ENCODE measurements at places on chromosomes 3 and 15. TPM values are rescaled to one million over a fixed set of nuclear protein-coding genes. Genes with fewer than 3 reads are reported as not detected.

DNA sequence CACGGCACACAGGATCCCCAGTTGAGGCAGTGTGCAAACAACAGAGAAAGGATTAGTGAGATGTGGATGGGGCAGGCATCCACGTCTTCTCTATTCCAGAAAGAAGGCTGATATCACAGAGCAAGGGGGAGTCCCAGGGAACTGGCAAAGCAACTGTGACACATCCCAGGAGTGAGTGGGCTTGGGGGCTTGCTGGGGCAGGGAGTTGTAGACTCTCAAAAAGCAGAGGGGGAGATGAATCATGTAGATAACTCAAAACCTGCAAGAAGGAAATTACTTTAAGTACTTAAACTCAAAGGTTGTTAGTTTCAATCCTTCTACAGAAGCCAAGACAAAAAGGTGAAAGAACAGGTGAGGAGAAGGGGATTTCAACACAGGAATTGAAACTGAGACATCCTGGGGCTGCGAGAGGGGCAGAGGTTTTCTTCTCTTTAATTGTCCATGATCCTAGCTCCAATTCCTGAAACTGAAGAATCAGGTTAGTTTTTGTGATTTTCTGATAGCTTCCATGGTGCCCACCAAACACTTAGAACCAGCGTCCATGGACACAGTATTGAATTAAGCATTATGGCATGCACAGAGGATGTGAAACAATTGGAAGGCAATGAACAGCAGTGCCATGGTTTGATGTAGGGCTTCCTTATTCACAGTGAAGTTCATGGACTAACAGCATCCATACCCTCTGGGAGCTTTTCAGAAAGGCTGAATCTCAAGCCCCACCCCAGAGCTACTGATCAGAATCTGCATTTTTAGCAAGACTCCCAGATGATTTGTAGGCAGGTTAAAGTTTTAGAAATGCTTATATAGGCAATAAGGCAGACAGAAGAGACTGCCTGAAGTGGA, 52.0 kb downstream of the CCR3 start:
- no peak overlapping the region for H3K4me3 ChIP-seq
- H3K27me3 ChIP-seq: peaks cover 7% of the 10 kb centered on the region
- no peak overlapping the region for H3K27ac ChIP-seq

DNA sequence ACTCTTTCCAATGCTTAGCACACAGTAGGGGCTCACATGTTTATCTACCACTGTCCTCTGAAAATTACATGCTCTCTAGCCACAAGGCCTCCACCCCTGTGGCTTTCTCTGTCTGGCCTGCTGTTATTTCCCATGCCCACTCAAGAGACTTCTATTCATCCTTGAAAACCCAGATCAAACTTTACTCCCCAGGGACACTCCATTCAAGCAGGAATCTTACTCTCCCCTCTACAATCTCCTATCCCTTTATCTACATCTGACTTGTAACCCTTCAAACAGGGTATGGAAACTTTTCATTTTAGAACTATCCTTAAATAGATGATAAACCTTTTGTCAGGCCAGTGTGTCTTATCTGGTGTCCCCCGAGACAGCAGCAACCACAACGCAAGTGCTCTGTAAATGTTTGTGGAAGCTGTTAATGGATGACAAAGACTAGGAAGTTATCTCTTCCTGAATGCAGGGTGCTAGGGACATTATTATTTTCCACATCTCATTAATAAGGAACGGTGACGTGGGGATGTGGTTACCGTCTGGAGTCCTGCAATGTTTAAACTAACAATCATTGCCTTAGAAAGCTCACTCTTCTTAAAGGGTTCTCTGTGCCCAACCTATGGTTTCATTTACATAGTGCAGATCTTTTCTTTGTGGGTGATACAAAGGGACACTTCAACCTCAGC, 322.3 kb downstream of the ARRDC4 start:
- no peaks in the 10 kb centered on the region for H3K36me3 ChIP-seq
- H3K4me3 ChIP-seq: no peak overlapping the region
- peaks cover 56% of the 10 kb centered on the region for H3K27me3 ChIP-seq
- no peak for DNase-seq
- no peaks in the 10 kb centered on the region for H3K4me1 ChIP-seq

- H3K27ac ChIP-seq: no peak overlapping the region
- DNase-seq: no peak
- no peaks in the 10 kb centered on the region for H3K27me3 ChIP-seq
Observed at GRCh38 chr15:63258658-63259057, 18.7 kb upstream of the APH1B start.

DNA sequence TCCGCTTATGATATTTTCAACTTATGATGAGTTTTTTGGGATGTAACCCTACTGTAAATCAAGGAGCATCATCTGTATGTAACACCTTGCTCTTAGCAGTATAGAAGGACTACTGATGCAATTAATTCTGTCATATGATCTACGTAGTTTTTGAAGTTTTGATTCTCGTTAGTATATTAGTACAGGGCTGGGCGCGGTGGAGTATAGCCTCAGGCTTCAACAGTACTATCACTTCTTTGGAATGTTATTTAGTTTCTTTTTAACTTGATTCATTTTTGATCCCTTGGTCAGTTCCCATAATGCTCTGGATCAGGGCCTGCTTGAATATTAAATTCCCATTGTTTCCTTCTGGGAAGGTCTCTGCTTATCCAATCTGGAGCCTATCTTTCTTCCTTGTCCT, 23.9 kb upstream of the AP4E1 start:
- H3K4me1 ChIP-seq: peaks cover 12% of the 10 kb centered on the region
- no peaks in the 10 kb centered on the region for H3K27me3 ChIP-seq
- no peak overlapping the region for H3K27ac ChIP-seq
- DNase-seq: no peak
- no peak overlapping the region for H3K4me3 ChIP-seq

CTXN2 gene
- total RNA-seq: not detected

SEMA3F gene
- total RNA-seq: 10.2 TPM

- no peaks in the 10 kb centered on the region for H3K4me1 ChIP-seq
- H3K27me3 ChIP-seq: peaks cover 75% of the 10 kb centered on the region
- no peaks in the 10 kb centered on the region for H3K36me3 ChIP-seq
- DNase-seq: no peak
- no peak overlapping the region for H3K27ac ChIP-seq
- H3K4me3 ChIP-seq: no peak overlapping the region
Observed at GRCh38 chr3:13288732-13289718, 131.1 kb downstream of the NUP210 start.

DNA sequence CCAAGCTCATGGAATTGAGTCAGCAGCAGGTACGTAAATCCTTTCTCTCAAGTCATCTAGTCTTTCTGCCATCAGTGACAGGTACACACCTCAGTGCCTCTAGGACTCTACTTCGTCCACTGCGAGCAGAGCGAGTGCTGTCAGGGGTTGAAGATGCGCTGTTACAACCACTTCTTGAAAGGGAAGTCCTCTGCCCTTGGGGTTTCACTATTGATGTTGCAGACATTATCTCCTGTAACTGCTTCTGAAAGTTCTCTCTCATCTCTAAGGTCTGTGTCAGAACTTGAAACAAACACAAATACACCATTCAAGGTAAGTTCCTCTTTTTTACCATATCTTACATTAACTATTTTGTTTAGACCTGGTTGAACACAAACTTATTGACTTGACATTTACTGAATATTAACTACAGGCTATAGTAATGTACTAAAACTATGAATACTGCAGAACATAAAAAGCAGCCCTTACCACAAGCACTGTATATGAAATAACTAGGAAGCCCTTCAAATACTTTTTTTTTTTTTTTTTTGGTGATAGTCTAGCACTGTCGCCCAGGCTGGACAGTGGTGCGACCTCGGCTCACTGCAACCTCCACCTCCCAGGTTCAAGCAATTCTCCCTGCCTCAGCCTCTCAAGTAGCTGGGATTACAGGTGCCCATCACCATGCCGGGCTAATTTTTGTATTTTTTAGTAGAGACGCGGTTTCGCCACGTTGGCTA, 41.5 kb downstream of the TOPBP1 start:
- no peak overlapping the region for H3K4me3 ChIP-seq
- H3K27me3 ChIP-seq: no peaks in the 10 kb centered on the region
- peaks cover 90% of the 10 kb centered on the region for H3K36me3 ChIP-seq
- H3K4me1 ChIP-seq: no peaks in the 10 kb centered on the region

- H3K27ac ChIP-seq: no peak overlapping the region
- no peak overlapping the region for H3K4me3 ChIP-seq
- DNase-seq: no peak
- no peaks in the 10 kb centered on the region for H3K27me3 ChIP-seq
- peaks cover 7% of the 10 kb centered on the region for H3K36me3 ChIP-seq
Observed at GRCh38 chr3:195069501-195070251, 201.3 kb downstream of the XXYLT1 start.

DNA sequence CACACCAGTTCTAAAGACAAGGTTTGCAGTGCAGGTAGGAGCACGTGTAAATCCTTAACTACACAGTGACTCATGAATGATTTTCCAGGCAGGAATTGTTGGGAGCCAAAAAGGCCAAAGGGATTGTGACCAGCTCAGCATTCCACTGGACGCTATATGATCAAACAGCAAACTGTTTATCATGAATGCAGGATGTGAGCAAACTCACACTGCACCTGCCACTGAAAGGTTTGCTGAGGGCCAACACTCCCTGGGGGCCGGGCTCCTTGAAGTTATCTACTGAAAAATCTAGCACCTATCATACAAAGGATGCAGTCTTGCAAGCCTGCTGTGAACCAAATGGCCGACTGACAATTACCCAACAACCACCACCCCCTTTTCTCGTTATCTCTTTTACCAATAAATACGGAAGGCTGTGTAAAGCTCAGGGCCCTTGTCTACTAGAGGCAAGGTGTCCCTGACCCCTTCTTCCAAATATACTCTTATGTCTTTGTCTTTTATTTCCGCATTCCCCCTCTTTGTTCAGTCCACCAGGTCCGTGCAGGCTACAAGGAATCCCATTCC, 11.5 kb upstream of the DNASE1L3 start:
- no peak for DNase-seq
- no peak overlapping the region for H3K27ac ChIP-seq
- no peaks in the 10 kb centered on the region for H3K27me3 ChIP-seq
- peaks cover 12% of the 10 kb centered on the region for H3K4me1 ChIP-seq
- H3K4me3 ChIP-seq: no peak overlapping the region
- H3K36me3 ChIP-seq: no peaks in the 10 kb centered on the region

- H3K36me3 ChIP-seq: no peaks in the 10 kb centered on the region
- DNase-seq: no peak
- no peak overlapping the region for H3K27ac ChIP-seq
Observed at GRCh38 chr3:16534640-16535262, 21.3 kb upstream of the RFTN1 start.

CHRM5 gene
- not detected for total RNA-seq

CCDC33 gene
- total RNA-seq: 0.11 TPM

DNA sequence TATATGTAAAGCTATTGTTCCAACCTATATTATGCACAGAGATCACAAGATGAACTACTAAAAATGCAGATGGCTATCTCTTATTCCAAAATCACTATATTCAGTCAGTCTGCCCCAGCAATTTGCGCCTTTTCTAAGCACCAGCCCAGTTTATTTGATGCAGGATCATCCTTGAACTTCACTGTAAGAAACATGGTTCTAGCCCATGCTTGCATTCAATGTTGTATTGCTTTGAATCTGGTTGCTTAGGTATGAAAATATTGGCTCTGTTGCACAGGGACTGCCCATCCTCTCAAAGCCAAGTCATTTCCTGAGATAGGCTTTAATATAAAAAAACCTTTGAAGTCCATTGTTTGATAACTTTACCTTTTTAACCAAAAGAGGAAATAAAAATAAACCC, 170.5 kb upstream of the LRIG1 start:
- no peaks in the 10 kb centered on the region for H3K36me3 ChIP-seq
- H3K27ac ChIP-seq: no peak overlapping the region
- H3K27me3 ChIP-seq: no peaks in the 10 kb centered on the region
- peaks cover 23% of the 10 kb centered on the region for H3K4me1 ChIP-seq

RGMA gene
- 16.9 TPM for total RNA-seq

GRCh38 chr3:134374791-134375581, 739 bp upstream of the AMOTL2 start:
- peaks cover 74% of the 10 kb centered on the region for H3K4me1 ChIP-seq
- peak overlapping the region; percentile 100 for H3K27ac ChIP-seq
- peak overlapping the region; percentile 71 for H3K4me3 ChIP-seq
- DNase-seq: peak; percentile 72
- peaks cover 19% of the 10 kb centered on the region for H3K36me3 ChIP-seq
- H3K27me3 ChIP-seq: no peaks in the 10 kb centered on the region

CCR9 gene
- total RNA-seq: not detected

MUC4 gene
- total RNA-seq: 0.11 TPM

DNA sequence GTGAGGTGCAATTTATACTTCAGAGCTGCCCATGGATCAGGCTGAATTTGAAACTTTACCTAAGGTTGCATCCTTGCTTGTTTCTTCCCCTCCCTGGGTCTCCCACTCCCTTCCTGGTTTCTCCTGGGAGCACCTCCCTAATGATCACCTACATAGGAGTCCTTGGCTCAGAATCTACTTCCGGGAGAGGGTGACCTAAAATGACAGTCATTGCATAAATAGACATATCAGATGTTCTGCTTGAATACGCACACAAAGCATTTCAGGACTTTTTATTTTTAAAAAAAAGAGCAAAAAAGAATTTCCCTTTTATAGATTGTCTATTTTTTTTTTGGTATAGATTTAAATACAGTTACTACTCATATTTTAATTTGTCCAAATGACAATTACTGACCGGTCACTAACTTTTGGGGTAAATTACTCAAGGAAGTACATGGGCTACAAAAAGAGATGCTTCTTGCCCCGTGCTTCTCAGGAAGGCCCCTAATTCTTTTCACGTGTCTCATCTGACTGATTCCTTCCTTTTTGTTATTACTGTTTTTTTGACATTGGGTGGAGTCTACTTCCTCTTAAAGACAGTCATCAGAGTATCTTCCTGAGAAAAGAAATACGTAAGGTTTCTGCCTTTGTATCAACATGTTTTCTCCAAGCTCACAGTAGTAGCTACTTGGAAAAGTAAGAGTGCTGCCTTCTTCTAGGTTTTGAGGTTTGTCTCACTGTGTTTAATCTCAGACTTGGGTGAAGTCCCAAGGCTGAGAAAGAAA, 4.9 kb upstream of the MYZAP start:
- peak overlapping the region; percentile 21 for H3K27ac ChIP-seq
- H3K27me3 ChIP-seq: no peaks in the 10 kb centered on the region
- H3K4me1 ChIP-seq: peaks cover 47% of the 10 kb centered on the region
- no peak overlapping the region for H3K4me3 ChIP-seq
- no peak for DNase-seq
- H3K36me3 ChIP-seq: no peaks in the 10 kb centered on the region

DNA sequence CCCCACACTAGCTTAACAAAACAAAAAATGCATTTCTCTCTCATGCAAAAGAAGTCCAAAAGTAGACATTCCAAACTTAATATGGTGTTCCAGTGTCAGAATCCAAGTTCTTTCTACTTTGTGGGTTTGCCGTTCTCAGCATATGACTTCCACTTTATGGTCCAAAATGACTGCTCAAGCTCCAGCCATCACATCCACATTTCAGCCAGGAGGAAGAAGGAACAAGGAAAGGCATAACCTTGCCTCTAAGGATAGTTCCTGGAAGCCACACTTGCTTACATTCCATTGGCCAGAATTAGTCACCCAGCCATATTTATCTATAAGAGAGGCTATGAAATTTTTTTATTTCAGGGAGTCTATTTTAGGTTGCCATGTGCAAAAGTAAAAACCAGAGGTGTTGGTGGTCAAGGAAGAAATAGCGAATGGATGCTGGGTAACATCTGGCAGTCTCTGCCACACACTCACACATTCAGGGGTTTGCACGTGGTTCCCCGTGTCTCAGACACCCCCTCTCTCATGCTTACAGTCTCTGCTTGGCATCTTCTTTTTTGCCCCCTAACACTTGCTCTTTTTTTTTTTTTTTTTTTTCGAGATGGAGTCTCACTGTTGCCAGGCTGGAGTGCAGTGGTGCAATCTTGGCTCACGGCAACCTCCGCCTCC, 69.3 kb downstream of the RPL39L start:
- no peak overlapping the region for H3K27ac ChIP-seq
- H3K4me1 ChIP-seq: peaks cover 18% of the 10 kb centered on the region
- peaks cover 47% of the 10 kb centered on the region for H3K36me3 ChIP-seq
- DNase-seq: no peak
- no peak overlapping the region for H3K4me3 ChIP-seq
